Fibroblast of skin of left biceps (primary cell): ENCODE measurements at places on chromosomes 6 and 20.
A peak's percentile ranks its signal among the peaks of the same experiment; 100 is the strongest.

- no peak for DNase-seq
These were observed 440.1 kb downstream of the PTPRT start for GRCh38 chr20:42749556-42749955.

- DNase-seq: peak; percentile 22
These were observed 411.0 kb upstream of the AGPAT4 start for GRCh38 chr6:161684731-161685475.

- DNase-seq: no peak
These were observed 86.0 kb downstream of the MYB start for GRCh38 chr6:135267085-135267484.

GRCh38 chr6:81762606-81763005 is 10.1 kb upstream of the TENT5A start:
- DNase-seq: no peak

DNA sequence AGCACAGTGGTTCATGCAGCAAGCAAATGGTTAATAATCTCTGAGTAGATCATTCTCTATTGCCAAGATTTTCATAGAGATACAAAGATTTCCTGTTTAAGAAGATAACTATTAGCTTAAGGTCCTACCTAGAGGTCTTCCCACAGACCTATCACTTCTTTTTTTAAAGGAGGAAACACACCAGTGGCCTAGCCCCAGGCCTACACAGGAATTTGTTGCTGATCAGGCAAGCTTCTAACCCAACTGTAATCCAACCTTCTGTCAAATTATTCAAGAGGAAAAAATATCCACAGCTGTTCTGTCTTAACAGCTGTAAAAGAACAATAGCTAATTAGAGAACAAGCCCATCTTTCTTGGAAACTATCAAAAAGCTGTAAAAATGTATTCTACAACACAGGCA is 332.8 kb downstream of the BTBD9 start:
- no peak for DNase-seq

GRCh38 chr6:29633534-29633905 is 537 bp upstream of the GABBR1 start:
- DNase-seq: no peak

- DNase-seq: no peak
These were observed 495.0 kb upstream of the NRSN1 start for GRCh38 chr6:23630726-23631635.

DNA sequence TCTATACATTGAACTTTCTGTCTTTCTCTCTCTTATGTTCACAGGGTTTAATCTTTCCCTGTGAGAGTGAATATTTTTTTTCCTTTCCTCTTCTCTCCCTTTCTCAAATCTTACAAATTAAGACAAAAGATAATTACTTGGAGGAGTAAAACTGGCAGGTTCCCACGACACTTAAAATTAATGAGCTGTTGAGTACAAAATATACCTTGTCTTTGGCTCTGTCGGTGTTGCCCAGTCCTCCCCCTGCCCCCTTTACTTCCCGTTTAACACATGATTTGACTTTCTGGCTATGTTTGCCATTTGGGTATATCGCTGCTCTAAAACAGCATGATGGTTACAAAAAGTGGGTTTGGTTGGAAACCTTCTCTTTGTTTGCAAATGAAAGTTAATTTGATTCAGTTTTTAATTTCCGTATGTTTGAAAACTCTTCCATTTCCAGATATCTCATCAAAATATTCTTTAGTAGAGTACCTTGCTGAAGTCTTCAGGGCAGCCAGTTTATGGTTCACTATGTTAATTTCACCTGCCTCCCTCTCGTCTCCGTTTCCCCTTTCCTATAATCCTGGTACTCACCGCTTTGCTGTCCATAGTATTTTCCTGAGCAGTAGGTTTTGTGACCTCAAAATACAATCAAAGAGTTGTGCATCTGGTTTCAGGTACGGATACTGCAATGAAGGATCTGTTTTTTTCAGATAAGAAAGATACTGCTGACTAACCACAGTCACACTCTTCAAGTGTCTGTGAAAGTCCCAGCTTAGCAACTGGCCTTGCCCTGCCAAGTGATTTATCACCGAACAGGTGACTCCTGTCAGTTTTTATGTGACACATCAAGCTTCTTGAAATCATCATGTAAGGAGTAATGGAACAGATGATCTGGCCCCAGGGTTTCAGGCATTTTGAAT is 181.2 kb downstream of the DTNBP1 start:
- DNase-seq: no peak

GRCh38 chr6:147141711-147142308 is 62.4 kb upstream of the STXBP5 start:
- DNase-seq: peak; percentile 33

GRCh38 chr20:49882171-49882970 is 33.0 kb downstream of the SPATA2 start:
- DNase-seq: no peak

DNA sequence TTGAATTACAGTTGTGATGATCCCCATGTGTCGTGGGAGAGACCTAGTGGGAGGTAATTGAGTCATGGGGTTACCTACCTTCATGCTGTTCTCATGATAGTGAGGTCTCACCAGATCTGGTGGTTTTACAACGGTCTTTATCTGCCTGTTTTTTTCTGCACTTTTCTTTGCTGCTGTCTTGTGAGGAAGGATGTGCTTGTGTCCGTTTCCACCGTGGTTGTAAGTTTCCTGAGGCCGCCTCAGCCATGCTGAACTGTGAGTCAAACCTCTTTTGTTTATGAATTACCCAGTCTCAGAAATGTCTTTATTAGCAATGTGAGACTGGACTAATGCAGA is 6.5 kb upstream of the RANBP9 start:
- no peak for DNase-seq

- DNase-seq: no peak
These were observed 125.0 kb downstream of the C6orf118 start for GRCh38 chr6:165184192-165184979.

GRCh38 chr6:56837322-56837894 is 117.5 kb upstream of the BEND6 start:
- no peak for DNase-seq

GRCh38 chr6:89035252-89036101 is 45.1 kb upstream of the PNRC1 start:
- peak; percentile 97 for DNase-seq

GRCh38 chr6:15841937-15842726 is 179.3 kb upstream of the DTNBP1 start:
- DNase-seq: no peak

DNA sequence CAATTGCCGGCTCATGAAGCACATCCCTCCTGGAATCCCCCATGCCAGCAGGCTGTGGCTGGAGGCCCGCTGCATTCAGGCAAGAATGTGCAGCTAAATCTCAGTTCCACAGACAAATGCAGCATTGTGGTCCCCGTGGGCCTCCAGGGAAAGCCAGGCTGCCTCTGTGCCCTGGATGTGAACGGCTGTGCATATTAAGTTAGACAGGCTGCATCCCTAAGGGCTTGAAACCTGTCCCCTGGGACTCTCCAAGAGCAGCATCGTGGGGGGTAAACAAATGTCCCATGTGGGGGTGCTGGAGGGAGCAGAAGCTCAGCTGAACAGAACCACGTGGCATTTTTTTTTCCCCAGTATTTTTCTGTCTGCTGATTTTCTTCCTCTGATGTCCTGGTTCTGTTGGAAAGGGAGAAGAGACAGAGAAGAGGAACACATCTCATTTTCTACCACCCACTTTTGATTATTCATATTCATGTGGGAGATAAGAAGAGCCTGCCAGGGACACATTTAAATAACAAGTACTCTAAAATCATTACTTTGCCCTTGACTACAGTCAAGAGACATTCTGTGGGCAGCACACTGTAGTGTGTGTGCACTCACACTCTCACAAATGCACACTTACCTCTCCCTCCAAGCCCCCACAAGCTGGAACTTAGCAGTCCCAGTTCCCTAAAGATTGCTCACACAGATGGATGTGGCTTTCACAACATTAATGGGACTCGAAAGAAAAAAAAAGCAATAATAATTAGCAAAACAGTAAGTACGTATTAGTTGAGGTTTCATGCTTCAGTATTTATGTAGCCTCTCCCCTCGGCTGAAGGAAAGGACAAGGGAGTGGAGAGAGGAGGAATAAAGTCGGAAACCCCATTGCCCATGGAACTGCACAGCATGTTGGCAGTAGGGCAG is 16.9 kb downstream of the GFOD1 start:
- no peak for DNase-seq

GRCh38 chr6:157370755-157371154 is 10.2 kb upstream of the ZDHHC14 start:
- no peak for DNase-seq

DNA sequence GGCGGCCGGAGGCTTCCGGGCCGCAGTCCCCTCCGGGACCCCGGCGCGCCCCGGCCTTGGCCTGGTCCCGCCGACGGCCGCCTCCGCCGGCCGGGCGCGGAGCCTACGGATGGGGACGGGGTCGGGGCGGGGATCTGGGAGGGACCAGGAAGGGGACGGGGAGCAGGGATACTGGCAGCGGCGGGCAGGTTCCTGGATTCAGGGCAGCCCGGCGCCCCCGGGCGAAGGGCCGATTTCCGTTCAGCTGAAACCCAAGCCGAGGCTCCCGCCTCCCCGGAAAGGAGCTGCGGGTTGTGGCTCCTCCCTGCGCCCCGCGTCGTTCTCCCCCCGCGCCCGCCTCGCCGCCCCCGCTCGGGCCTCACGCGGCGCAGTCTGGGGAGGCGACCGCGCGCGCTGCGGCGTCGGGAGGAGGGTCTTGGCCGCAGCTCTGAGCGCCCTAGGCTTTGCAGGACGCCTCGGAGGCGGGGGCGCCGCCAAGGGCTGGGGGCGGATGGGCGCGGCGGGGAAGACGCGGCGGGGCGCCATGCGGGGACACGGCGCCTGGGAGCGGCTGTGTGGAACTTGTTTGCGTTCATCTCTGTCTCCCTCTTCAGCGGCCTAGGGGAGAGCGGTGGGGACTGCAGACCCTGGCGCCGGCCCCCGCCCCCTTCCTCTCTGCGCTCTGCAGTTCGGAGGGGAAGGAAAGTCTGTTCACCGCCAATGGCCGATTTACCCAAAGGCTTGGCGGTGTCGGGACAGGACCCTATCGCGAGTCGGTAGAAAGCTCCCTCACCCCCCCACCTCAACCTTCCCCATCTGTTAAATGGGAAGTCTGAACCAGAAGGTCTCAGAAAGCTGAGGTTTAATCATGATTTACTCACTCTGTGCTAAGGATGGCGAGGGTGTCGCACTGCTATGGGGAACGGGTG is 22.7 kb upstream of the TMEM181 start:
- DNase-seq: no peak

- DNase-seq: no peak
These were observed 27.6 kb upstream of the LY86 start for GRCh38 chr6:6560909-6561308.

DNA sequence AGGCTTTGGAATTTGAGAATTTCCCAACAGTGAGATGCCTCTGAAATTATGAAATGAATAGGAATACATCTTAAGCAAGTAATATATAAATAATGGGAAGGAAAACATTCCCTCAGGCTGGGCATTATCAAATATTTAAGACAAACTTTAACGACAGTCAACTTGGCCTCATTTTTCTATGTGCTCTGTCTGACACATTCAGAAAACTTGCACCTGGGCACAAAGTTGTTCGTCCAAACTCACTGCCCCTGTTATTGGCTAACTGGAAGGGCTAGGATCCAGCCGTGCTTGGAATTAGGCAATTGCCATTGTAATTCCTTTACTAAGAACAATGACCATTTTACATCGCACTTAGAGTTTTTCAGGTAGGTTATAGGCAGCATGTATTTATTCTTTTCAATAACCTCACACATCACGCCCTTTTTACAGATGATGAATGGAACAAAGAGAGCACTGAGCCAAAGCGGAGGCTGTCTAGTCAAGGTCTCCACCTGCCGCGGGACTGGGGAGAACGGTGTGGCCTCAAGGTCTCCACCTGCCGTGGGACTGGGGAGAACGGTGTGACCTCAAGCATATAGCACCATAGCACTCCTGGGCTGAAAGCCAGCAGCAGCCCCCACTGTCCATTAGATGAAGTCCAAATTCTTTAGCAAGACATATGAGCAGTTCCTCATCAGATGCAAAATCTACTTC is 40.7 kb upstream of the FOXQ1 start:
- DNase-seq: no peak
